Activated naive CD4-positive, alpha-beta T cell treated with anti-CD3 and anti-CD28 coated beads for 36 hours (primary cell): ENCODE measurements at places on chromosomes 16 and 17. TPM values are rescaled to one million over a fixed set of nuclear protein-coding genes. Genes with fewer than 3 reads are reported as not detected.

- DNase-seq, result peak; percentile 20
Measured at GRCh38 chr17:75588596-75589011, 1.0 kb downstream of the MYO15B start.

- no peak for DNase-seq
Measured at GRCh38 chr16:19348578-19349315, 63.2 kb downstream of the CLEC19A start.

- peak; percentile 84 for DNase-seq
Measured at GRCh38 chr17:7841915-7842379, 7.9 kb downstream of the KDM6B start.

DNA sequence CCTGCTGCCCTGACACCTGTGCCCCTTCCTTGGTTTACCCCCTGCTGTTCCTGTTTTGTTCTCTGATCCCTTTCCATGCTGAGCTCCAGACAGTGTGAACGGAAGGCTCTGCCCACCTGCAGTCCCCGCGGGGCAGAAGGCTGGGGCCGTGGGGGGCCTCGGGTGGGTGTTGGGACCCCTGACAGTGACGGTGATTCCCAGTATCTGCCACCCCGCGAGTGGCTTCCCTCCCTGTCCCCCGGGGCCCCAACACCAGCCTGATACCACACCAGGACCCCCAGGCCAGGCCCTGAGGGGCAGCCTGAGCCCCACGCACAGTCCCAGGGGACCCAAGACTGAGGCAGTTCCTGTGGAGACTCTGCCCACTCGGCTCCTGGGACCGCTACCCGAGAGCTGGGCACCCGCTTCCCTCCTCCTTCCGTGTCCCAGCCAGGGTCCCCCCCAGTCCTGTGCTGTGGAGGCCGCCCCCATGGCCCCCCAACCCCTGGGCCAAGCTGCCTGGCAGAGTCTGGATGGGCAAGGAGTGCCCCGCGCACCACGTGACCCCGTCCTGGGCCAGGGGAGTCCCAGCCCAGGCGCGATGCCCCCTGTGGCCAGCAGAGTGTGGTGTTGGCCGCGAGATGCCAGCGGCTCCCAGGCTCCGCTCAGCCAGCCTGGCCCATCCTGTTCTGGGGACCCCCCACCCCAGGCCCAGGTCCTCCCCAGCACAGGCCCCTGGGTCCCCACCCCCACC, 10.0 kb upstream of the C1QTNF8 start:
- peak; percentile 57 for DNase-seq

- DNase-seq, result no peak
Measured at GRCh38 chr17:36459045-36459444, 27.4 kb upstream of the ZNHIT3 start.

GRCh38 chr17:36892112-36892838, 45.0 kb upstream of the LHX1 start:
- no peak for DNase-seq

SLC12A3 gene
- not detected for total RNA-seq

TEX14 gene
- total RNA-seq, result 0.24 TPM

DNA sequence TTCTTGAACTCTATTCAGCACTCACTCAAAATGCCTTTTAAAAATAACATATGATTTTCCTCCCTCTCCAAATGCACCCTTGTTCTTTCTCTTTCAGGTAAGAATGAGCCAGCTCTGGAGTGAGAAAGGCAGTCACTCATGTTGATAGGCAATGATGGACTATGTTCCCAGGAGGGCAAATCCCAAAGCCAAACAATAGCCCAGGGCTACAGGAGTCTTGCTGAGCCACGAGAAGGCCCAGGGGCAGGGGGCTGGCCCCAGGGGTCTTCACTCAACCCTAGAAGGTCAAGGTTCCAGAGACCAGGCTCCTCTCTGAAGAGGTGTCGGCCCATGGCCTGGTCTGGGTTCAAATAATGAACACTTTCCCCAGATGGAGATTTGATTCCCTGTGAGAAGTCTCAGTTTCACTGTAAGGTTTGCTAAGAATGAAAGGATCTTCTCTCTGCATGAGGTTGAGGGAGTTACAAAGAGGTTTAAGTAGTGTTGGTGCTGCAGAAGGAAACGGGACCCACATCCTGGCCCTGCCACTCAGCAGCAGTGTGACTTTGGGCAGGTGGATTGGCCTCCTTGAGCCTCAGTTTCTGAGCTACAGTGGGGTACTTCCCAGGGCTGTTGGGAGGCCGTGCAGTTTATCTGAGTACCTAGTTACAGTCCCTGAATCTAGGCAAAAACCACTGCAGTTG, 49.0 kb downstream of the RTN4RL1 start:
- peak; percentile 29 for DNase-seq
